ENCODE measurements at places on chromosomes 2 and 18.

GRCh38 chr2:238640486-238640885 lies 207.4 kb upstream of the TWIST2 start:
- no peak for DNase-seq

DNA sequence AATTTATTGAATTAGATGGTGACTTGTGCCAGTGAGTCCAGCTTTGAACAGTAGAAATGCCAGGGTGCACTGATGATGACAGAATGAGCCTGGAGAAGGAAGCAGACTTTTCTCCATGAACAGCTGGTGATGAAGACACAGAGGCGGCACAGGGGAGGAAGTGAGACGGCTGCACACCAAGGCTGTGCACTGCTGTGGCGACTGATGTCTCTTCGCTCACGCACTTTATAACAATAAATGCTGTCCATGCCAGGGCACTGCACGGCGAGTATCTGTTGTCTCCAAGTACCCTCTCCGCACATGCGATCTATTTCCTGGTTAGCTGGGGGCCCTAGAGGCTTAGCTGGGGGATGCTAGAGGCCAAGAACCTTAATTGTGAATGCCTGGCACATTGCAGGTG lies 175.2 kb downstream of the TMEM200C start:
- DNase-seq: no peak

DNA sequence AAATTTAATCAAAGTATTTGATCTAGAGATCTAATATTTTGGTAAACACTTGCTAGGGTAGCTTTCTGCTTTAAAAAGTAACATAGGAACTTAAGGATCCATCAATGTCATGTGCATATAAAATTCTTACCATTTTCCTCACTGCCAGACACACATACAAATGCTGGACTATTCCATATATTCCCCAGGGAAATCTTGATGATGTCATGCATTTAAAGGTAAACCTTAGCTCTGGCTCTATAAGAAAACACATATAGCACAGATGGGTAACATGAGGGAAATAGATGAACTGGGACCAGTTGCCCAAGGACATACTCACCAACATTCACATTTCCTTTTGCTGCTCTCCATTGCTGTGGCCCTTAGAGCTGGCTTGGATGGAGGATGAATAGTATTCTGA lies 79.1 kb upstream of the FMNL2 start:
- no peak for DNase-seq

GRCh38 chr2:225378984-225379383 lies 20.5 kb upstream of the NYAP2 start:
- DNase-seq: no peak

GRCh38 chr2:101432411-101433181 lies 42.3 kb downstream of the RFX8 start:
- DNase-seq: peak; percentile 28

DNA sequence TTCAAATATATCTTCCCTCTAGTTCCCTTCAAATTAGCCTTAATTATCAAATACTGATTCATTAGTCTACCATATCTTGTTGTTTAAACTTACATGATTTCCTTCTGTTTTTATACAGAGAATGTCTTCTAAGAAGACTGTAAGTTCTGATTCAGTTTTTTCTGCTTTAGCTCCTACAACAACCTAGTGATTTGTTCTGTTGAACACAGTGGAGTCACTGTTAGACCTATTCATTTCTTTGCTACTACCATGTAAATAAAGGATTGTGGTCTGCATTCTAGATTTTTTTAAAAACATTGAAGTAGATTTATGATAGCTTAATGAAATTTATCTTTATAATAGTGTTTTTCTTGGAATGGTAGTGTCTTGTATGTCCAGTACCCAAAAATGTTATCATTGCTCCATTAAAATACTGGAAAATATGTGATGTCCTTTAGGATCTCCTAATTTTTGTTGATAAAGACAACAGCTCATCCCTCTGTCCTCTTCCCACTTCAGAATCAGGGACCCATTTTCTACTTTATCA lies 146.4 kb downstream of the MBD5 start:
- DNase-seq: no peak

DNA sequence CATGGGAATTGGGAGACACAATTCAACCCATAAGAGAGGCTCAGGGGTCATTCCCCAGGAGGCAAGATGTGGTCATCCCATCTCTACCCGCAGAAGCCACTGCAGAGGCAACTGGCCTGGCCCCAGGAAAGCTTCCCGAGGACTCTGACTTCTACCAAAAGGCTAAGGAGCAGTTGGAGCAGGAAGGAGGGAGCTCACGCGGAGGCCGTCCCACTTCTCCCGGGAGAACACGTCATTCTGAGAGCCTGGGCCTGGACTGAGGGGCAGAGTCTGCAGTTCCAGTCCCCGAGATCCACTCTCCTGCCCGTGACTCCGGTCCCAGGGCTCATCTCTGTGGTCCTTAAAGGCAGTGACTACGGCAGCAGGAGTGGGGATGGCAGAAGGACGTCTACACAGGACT lies 69.0 kb upstream of the TAF1B start:
- DNase-seq: no peak

- no peak for DNase-seq
Observed at GRCh38 chr2:229425598-229425997, 154.5 kb upstream of the PID1 start.

All from GM04503 (cell line).